ENCODE measurements at places on chromosomes 2 and 18.

- no peak for DNase-seq
These were observed 95.5 kb downstream of the CCDC102B start for GRCh38 chr18:68893354-68893753.

DNA sequence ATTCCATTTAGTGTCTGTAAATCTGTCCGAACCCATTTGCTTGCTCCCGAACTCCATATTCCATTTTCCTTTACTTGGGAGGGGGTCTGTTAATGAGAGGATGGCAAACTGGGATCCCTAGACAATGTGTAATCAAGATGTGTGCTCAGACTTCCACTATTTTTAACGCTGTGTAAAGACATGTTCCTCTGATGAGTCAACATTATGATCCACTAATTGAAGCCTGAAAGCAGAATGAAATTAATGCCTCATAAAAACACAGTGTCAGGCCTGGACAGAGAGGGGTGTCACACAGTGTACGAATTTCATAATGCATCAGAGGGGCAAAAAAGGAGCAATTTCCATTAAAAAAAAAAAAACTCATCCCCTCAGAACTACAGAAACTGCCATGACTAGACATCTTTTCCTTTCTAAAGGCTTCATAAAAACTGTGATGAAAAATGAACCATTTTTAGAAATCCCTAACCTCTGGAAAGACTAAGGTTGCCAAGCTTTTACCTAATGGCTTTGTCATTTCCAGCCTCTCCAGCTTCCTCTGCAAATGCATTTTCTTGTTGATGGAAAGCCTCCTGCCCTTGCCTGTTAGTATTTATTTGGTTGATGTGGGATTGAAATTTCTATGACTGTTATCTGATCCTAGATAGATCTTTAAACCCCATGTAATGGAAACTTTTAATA lies 209.2 kb upstream of the DCC start:
- DNase-seq: no peak

GRCh38 chr2:206836722-206837121 lies 71.3 kb downstream of the FASTKD2 start:
- DNase-seq: no peak

- DNase-seq: no peak
These were observed 432.7 kb downstream of the IRS1 start for GRCh38 chr2:226366920-226367319.

DNA sequence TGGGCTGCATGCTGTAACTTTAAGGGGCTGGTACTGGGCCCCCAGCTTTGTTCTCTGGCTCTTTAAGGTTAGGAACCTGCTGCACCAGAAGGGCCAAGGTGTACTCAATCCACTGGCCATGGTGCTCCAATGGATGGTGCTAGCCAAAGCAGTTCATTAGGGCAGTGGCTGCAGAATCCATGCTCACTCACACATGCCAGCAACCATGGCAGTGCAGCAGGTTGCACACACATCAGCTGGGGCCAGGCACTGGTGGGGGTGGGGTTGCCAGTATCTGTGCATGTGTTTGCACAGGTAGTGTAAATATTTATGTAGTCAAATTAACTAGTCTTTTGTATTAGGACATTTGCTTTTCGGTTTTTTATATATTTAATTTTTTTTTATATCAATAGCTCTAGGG lies 228.3 kb upstream of the EPC2 start:
- no peak for DNase-seq

DNA sequence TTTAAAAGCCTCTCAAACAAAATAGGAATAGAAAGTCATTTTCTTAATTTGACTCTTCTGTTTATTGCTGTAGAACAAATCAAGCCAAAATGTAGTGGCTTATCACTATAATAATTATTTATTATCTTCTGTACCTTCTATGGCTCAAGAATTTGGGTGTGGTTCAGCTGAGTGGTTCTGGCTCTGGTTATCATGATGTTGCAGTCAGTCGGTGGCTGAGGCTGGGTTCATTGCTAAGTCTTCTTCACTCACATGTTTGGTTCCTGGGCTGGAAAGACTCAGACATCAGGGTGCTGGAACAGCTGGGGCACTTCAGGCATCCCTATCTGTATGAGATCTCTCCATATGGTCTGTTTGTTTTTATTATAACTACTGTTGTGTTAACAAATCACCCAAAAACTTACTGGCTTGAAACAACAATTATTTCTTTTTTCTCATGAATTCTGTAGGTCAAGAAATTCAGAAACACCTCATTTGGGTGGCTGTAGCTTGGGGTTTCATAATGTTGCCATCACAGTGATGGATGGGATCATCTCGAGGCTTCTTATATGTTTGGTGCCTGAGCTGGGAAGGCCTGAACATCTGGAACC lies 242.6 kb upstream of the FBXO11 start:
- DNase-seq: no peak

DNA sequence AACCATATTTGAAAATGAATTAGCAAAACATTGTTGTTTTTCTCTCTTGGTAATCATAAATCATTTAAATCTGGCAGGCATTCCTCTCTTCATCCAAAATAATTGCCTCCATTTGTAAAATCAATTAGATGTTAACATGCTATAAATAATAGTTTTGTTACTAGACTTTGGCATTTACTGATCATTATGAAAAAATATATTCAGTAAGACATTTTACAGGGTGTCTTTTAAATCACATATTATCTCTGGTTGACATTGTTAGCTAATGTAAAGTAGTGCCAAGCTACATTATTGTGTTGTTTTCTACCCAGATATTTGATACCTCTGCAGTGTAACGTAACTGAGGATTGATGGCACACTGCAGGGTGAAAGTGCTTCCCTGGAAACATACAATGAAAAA lies 31.8 kb upstream of the DLX1 start:
- DNase-seq: no peak

DNA sequence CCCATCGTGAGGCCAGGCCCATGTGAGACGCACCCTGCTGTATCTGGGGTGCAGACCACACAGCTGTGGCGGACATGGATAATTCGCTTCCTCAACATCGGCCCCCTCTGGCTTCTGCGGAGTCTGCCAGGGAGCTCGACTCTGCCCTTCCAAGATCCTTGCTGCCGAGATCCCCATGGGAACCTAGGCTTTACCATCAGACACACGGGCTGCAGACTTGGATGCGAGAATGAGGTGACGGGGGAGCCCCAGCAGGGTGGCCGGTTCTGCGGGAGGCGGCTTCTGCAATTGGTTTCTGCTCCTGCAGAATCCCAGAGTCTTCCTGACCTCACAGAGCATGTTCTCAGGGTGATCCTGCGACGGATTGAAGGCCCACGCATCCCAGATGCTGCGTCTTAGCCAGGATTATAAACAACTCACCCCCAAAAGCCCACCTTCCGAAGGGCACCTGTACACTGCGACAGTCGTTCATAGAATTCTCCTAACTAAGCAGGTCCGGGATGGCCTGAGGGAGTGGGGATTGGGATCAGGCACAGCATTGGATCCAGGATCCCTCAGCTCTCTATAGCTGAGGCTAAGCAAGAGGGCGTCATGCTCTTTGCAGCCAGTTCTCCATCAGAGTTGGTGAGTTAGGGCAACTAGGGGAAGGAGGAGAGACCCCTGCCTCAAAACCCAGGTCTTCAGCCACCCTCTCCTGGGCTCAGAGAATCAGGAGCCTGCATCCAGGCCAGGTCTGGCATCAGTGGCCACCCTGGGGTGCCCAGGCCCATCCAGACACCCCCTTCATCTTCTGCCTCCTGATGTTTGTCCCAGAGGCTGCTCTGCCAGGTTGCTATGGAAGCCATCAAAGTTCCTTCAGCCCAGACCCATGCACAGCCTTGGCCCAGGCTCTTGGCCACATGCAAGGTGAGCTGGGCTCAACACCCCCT lies 74.7 kb upstream of the SNTG2 start:
- no peak for DNase-seq

DNA sequence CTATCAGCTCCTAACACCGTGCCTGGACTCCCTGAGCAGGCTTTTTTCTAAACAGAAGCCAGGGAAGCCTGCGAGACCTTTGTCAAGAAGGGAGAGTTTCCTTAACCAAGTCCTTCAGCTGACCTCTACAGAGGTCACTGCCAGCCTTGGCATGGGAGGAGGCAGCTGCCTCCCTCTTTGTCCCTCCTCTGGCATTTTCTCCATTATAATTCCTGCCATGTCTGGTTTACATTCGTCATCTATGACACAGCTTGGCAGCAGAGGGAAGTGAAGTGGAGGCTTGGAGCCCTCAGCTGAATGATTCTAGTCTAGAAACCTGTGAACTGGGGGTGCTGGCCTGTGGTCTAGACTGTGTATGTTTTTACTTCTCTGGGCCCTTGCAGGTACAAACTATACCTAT lies 22.5 kb downstream of the LIPG start:
- peak; percentile 34 for DNase-seq

DNA sequence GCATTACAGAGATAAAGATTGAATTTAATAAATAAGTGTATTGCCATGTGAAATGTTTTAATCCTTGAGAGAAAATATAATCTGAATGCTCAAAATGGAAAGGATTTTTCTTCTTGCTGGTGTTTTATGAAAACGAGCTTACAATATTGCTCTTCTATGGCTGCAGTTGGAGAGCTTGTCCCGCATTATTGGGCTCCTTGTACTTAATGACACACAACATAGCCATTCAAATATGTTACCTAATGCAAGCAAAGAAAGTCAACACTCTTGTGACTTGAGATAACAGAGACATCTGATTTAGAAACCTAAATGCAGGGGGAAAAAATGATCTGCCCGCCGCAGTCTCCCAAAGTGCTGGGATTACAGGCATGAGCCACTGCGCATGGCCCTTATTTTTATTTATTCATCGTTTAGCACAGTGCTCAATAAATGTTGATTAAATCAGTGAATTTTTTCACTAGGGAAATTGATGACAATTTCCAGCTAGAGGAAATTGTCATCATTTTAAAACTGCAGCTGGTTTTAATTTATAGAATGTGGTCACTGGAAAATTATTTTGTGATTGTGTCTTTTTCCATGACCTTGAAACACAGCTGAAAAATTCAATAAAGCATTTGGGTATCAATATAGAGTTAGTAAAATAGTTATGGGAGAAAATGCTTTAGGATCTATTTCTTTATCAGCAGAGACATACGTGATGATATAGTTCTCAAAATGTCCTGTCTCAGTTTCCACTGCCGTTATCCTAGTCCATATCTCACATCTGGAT lies 2.4 kb upstream of the PRKD3 start:
- no peak for DNase-seq

DNA sequence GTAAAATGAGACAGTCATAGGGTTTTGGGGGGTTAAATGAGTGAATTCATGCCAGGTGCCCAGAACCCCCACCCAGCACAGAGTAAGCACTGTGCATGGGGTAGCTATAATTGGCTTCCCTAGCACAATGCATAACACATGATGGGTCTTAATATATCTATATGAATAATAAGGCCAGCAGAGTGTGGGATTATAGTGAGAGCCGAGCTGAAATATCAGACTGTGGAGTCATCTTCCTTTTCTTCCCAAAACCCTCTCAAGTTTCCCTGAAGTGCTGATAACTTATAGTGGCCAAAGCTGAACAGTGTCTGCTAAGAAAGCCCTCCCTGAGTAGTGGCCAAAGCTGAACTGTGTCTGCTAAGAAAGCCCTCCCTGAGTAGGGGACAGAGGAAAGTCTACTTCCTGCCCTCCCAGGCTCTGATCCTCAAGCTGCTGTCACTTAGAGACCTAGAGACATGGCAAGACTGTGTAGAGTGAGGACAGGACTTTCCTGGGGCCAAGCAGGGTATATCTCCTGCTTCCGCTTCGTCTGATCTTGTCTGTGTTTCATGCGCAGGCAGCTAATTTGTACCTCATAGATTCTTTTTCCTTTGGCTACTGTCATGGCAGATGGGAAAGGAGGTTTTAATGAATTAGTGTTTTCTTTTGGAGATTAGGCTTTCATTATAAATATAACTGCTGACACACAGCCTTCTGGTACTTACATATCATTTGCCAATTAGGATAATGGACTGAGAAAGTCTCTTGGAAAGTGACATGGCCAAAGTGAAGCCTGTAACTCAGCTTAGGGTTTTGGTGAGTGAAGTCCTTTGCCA lies 94.9 kb downstream of the FHOD3 start:
- no peak for DNase-seq

DNA sequence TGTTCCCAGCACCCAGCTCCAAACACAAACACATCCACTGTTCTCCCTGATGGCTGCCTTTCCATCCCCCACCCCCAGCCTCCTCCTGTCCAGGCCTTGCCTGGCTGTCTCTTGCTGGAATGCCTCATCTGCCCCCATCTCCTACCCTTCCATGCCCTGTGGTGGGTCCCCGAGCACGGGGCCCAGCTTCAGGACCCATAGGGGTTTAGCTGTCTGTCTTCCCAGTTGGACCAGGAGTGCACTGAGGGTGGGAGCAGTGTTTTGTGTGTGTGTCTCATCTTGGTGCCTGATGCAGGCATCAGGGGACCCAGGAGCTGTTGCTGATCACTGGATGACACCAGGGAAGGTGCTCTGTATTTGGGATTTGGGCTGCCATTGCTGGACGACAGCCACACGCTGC lies 34.5 kb downstream of the GLI2 start:
- DNase-seq: no peak

GRCh38 chr18:79941473-79942119 lies 9.9 kb downstream of the SLC66A2 start:
- peak; percentile 22 for DNase-seq

GRCh38 chr2:118130385-118130784 lies 42.1 kb downstream of the INSIG2 start:
- DNase-seq: no peak

- DNase-seq: peak; percentile 40
These were observed 25.2 kb upstream of the FAM117B start for GRCh38 chr2:202609381-202610145.

DNA sequence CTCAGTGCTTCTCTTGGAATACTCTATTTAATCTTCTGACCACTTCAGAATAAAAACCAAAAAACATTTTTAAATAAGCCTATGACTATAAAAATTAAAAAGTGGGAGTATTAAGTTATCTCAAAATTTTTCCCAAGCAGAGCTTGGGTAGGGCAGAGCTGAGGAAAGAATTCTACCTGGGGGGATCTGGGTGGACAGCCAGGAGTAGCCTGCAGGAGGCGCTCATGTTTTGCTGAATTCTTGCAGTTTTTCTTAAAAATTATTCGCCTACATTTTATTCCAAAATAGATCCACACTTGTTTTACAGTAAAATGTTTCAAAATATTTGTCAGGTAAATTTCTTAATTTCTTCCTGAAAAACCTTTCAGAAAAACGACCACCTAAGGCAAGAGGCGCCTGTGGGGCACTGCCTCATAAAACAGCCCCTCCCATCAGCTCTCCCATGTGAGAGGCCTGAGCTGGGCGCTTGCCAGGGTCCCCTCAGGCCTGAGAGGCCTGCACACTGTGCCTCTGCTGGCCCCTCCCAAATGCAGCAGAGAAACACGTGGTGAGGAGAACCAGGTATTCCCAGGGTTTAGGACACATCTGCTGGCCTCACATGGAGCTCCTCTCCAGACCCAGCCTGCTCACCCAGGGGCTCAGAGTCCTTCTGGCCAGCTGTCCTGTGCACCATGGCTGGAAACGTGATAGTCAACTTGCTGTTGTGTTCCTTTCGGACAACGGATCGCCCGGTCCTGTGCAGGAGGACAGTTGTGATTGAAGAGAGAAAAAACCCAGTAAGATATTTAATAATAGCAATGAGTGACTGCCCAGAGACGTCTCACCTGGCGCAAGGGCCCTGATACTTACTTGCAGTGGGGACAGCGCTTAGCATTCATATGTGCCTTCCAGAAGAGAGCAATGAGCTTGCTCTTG lies 17.5 kb downstream of the POLR1A start:
- no peak for DNase-seq

- peak; percentile 42 for DNase-seq
These were observed 172.3 kb downstream of the ARL6IP6 start for GRCh38 chr2:152890736-152891135.

Measured in pons (tissue), 1 donor.